Muscle of leg (tissue), 16 donors: ENCODE measurements at places on chromosomes 16 and 17.

- DNase-seq = peak; percentile 89
These were observed 1.3 kb upstream of the TMEM92 start for GRCh38 chr17:50272711-50273653.

- DNase-seq = peak; percentile 17
These were observed 183.1 kb upstream of the CCL2 start for GRCh38 chr17:34071886-34072420.

- no peak for DNase-seq
These were observed 541 bp downstream of the GPT2 start for GRCh38 chr16:46884513-46885293.

- no peak for DNase-seq
These were observed 1.7 kb downstream of the TTC19 start for GRCh38 chr17:16001226-16001897.

DNA sequence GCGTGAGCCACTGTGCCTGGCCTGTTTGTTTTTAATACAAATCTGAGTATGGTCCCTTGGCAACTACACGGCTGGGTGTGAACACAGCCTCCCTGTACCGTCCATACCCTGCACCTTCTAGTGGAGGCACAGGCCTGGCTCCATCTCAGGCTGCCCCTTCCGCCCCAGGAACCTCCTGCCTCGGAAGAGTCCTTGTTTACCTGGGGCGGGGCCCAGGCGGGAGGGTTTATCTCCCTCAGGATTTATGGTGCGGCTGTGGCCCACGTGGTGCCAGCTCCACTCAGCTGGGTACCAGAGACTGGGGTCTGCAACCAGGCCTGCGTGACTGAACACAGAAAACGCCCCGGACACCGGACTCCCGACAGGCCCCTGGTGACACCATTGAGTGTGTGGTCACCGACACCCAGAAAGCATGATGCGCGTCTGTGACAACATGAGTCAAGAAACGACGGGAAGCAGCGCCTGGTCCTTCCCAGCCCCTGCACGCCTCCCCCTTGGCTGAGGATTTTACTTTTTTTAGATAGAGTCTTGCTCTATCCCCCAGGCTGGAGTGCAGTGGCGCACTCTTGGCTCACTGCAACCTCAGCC, 19.0 kb downstream of the UNKL start:
- DNase-seq = no peak

DNA sequence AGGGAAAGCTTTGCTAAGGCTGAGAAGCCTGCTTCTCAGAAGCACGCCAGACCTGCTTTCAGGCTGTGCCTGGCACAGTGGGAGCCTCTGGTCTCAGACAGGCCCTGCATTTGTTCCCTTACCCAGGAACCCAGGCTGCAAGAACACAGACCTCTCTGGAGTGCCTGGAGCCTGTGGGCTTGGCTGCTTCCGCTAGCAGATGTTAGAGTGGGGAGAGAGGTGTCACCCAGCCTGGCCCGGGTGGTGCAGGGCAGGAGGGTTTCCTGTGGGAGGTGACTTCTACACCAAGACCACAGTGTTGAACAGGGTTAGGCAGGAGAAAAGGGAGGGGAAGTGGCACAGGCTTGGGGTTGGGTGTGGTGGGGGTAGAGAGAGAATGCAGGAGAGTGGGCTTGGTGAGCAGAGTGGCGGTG, 35.8 kb upstream of the ADGRG1 start:
- no peak for DNase-seq

- no peak for DNase-seq
These were observed 133.5 kb downstream of the CMIP start for GRCh38 chr16:81578076-81578475.

GRCh38 chr16:29982560-29983419, 9.1 kb downstream of the TAOK2 start:
- DNase-seq = no peak

GRCh38 chr17:68289936-68290267, 1.0 kb downstream of the SLC16A6 start:
- no peak for DNase-seq

- DNase-seq = no peak
These were observed 57.5 kb downstream of the CYTH1 start for GRCh38 chr17:78724544-78724943.

- no peak for DNase-seq
These were observed 15.2 kb upstream of the PLD6 start for GRCh38 chr17:17221329-17221728.

DNA sequence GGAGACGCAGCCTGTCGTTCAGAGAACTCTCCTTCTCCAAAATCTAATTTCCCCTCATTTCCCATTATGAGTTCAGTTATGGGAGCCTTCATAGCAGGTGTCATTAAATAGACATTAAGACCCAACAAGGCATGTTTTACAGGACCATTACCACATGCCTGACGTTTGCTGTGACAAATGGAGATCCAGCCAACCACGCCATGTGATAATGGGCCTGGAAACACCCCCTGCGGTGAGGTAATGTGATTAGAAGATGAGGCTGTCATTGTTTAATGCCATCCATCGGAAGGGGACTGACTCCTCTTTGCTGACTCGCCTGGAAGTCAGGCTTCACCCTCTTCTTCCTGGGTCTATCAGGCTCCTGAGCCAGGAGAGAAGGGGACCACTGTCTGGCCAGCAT, 76.9 kb downstream of the WSCD1 start:
- no peak for DNase-seq

DNA sequence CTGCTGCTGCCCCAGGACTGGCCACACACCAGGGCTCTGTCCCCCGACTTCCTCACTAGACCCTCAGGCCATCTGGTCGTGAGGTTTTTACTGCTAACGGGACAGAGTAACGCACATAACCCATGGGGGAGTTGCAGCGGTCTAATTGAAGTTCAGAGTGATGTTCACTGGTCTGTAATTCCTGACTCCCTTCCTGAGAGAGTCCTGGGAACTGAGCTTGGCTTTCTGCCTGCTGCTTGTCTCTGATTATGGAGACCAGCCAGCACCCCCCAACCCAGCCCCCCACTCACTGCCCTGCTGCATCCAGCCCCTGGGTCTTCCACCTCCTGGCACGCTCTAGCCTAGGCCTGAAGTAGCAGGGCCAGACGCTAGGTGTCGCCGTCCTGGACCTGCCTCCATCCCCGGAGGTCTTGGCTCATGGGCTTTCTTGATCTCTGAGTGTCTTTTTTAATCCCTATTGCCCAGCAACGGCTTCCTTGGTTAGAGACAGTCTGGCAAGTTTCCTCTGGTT, 192.9 kb downstream of the CCDC182 start:
- DNase-seq = peak; percentile 32

DNA sequence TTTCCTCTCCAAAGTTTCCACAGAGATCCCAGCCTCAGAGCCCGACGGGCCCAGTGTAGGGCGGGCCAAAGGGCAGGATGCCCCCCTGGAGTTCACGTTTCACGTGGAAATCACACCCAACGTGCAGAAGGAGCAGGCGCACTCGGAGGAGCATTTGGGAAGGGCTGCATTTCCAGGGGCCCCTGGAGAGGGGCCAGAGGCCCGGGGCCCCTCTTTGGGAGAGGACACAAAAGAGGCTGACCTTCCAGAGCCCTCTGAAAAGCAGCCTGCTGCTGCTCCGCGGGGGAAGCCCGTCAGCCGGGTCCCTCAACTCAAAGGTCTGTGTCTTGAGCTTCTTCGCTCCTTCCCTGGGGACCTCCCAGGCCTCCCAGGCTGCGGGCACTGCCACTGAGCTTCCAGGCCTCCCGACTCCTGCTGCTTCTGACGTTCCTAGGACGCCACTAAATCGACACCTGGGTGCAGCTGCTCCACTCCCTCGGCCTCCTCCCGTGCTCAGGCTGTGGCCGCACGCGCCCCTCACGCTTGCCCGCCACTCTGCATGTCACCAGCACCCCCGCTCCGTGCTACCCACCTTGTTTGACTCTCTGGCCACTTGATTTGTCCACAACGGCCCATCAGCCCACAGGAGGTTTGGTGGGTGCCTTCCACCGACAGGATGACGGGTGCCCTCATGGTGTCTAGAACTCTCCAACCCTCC, 15.3 kb upstream of the STH start:
- DNase-seq = no peak

DNA sequence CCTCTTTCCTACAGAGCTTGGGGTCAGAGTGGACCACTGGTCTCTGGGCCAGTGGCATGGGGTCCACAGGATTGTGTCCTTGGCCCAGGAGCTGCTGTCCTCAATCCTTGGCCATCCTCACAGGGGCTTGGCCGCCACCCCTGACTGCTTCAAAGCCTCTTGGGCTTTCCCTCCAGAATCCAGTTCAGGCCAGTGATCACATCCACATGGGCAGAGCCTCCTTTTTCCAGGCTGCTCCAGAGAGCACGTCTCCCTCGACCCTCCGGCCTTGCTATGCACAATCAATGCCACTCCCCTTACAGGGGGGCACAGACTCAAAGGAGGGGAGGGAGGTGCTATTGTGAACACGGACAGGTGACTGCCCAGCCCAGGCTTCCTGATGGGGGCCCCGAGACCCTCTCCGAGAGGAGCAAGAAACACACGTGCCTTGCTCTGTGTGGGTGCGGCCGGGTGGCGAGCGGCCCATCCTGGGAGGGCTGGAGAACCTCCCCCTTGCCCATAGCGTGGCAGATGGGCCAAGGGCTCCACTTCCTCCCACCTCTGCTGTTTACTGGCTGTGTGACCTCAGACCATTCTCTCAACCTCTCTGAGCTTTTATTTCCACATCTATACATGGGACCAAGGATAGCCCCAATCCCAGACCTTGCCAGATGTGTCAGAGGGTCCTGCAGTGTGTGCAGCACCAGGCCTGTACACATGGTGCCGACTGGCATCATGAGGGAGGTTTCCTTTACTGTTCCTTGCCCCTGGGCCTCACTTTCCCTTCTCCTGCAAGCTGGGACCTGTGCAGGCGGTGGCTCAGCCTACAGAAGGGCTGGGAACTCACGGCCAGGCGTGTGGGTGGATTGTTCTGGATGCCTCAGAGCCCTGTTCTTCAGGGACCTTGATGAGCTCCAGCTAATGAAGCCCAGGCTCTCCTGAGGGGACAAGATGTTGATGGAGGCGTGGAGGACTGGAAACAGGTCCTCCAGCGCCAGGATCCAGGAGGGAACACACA, 229.0 kb upstream of the GSE1 start:
- peak; percentile 48 for DNase-seq
